NCI-H510A (cell line): ENCODE measurements at places on chromosomes 6 and 20.

- no peak for DNase-seq
Observed at GRCh38 chr20:46010491-46011391, 2.0 kb downstream of the MMP9 start.

DNA sequence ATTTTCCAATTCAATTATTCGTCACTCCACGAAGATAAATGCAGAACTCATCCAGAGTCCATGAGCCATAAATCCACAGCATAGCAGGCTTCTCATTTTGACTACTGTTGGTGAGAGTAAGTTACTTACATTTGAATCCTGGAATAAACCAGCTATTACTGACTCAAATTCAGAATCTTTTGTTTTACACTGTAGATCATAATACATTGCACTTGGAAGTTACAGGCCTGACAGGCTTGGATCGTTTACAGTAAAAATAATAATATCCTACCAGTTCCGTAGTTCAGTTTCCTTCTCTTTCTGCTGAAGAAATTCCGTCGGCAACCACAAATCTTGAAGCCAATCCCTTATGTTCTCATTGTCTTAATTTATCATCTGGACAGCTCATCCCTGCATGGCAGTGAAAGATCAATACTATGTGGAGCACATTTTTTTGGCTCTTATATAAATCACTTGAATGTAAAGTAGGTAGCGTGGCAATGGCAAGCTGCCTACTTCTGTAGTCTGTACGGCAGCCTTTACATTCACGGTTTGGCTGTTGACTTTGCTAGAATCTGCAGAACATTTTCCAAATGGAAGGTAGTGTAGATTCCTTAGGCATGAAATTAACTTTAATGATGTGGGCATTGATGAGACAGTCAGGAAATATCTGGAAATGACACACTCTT, 142.9 kb downstream of the WDR27 start:
- no peak for DNase-seq

GRCh38 chr20:16327606-16328005, 245.6 kb downstream of the KIF16B start:
- DNase-seq, result no peak

DNA sequence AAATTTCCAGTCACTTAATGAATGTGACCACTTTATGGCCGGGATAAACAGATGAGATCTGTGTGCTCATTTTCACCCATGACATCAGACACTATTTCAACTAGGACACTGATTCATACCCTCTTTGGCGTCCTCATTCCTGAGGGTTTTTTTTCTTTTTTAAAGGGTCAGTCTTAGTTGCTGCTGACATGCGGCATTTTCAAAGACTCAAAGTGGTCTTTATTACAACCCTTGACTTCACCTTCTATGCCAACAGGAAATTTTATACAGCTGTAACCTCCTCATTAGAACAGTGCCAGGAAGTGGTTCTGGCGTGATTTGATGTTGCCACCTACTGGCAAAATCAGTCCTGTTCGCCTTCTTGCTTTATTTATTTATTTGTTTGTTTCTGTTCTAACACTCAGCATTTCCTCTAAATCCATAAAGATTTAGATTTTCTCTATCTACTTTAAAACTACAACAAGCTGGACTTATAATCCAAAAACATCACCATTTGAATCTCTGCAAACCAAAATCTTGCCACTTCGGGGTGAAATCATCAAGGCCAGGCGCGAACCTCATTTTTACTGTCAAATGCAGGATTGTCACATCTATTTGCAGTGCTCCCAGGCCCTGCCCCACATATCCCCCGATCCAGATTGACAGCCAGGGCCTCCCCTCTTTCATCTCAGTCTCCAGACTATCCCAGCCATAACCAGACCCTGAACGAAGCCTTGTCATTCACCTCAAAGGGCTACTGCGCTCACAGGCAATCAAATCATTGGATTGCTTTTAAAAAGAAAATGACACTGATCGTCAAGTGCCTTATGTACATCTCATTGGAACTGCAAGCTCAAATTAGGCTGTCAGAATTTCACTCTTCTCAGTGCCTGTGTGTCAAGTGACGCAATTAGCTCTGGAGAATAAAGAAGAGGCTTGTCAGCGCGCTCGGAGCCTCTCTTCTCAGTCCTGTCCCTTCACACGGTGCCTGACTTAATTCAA, 77.5 kb downstream of the C6orf118 start:
- no peak for DNase-seq

DNA sequence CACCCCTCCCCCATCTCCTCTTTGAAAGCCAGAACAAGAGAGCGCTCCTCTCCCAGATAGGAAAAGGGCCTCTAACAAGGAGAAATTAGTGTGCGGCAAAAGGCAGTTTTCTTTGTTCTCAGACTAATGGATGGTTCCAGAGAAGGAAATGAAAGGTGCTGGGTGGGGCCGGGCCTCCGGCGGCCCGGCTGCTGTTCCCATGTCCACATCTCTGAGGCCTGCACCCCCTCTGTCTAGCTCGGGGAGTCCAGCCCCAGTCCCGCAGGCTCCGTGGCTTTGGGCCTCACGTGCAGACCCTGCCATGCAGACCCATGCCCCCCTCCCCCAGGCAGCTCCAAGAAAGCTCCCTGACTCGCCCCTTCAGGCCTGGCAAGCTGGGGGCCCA, 35.8 kb upstream of the MRGBP start:
- no peak for DNase-seq

- DNase-seq, result no peak
Observed at GRCh38 chr6:50007819-50008218, 14.0 kb downstream of the DEFB110 start.

GRCh38 chr6:45647341-45648261, 269.9 kb upstream of the SUPT3H start:
- DNase-seq, result no peak
